ENCODE measurements at places on chromosomes 11 and 22. TPM values are rescaled to one million over a fixed set of nuclear protein-coding genes. Genes with fewer than 3 reads are reported as not detected.

- peak; percentile 20 for DNase-seq
Observed at GRCh38 chr22:46742576-46743221, 4.6 kb upstream of the CERK start.

DNA sequence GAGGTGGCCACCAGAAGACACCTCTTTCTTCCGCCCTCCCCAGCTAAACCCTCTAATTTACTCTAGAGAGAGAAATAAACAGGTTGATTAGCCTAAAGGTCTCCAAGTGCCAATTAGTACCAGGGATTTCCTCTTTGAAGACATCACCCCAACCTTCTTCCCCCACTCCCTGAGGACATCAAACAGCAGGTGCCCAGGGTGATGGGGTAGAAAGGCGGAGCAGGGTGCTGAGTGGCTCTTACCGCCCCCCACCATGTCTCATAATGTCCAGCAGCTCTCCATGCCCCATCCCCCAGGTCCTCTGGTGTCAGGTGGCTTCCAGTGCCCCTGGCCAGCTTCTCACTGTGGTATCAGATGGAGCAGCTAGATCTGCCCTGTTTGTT is 5.3 kb upstream of the GNAZ start:
- DNase-seq = no peak

GRCh38 chr11:1652771-1653540 is 23.4 kb downstream of the KRTAP5-5 start:
- peak; percentile 83 for DNase-seq

DNA sequence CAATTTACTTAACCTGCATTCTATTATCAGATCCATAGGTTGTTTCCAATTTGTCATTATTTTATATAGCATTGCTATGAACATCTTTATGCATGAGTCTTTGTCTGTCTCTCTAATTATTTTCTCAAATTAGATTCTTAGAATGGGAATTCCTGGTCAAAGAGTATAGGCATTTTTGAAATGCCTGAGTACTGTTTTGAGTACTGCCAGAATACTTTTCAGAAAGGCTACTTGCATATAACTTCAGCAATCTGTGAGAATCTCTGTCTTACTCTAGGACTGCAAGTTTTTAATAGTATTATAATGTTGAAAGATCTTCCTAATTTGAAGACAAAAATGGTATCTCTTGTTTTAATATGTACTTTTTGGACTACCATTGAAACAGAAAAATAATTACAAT is 56.6 kb downstream of the KCNC1 start:
- no peak for DNase-seq

DNA sequence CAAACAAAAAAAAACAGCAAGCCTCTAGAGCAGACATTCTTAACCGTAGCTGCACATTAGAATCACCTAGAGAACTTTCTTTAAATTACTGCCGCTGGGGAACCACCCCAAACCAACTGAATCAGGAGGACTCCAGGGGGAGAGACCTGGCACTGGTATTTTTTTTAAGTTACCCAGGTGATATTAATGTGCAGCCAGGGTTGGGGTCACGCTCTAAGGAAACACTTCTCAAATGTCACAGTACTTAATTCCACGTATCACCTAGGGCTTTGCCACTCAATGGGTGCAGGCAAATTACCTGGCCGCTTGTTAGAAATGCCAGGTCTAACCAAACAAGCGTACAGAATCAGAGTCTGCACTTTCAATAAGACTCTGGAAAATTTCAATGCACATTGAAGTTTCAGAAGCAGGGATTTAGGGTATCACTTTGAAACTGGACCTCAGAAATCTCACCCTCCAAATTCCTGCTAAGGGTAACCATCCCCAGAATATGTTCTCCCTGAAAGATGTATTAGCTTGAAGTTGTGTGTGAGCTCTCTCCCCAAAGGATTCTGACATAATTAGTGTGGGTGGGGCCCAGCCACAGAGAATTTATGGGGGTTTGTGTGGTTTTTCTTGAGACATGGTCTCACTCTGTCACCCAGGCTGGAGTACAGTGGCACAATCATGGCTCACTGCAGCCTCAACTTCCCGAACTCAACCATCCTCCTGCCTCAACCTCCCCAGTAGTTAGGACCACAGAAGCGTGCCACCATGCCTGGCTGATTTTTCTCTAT is 12.7 kb upstream of the ISX start:
- no peak for DNase-seq

- DNase-seq = no peak
Observed at GRCh38 chr22:26763633-26764361, 106.4 kb downstream of the MIAT start.

DNA sequence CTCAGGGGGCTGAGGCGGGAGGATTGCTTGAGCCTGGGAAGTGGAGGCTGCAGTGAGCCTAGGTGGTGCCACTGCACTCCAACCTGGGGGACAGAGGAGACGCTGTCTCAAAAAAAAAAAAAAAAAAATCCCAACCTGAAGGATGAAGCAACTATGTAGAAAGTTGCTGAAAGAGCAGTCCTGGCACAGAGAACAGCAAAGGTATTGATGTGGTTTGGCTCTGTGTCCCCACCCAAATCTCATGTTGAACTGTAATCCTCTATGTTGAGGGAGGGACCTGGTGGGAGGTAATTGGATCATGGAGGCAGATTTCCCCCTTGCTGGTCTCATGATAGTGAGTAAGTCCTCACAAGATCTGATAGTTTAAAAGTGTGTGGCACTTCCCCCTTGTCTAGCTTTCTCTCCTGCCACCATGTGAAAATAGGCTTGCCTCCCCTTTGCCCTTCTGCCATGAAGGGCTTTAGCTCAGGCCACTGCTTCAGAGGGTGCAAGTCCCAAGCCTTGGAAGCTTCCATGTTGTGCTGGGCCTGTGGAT is 10.7 kb upstream of the SERPING1 start:
- DNase-seq = no peak

GRCh38 chr11:75504501-75504900 is 21.2 kb downstream of the GDPD5 start:
- no peak for DNase-seq

DNA sequence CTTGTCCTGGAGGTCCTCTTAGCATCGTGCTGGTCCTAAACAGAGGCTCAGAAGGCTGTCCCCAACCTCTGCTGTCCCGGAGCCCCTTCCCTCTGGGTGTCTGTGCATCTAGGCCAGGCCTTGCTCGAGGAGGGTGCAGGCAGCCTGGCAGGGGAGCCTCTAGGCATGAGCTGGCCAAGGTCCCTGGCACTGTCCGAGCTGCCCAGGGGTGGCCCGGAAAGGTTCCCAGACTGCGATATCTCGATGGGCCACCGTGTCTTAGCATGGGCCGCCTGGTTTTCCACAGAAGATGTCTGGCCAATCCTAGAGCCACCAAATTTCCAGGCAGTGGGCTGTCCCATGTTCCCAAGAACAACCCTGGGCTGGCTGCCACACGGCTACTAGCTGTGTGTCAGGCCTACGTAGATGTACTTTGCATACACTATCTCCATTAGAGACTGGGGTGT is 24.6 kb upstream of the SMIM38 start:
- peak; percentile 72 for DNase-seq

DNA sequence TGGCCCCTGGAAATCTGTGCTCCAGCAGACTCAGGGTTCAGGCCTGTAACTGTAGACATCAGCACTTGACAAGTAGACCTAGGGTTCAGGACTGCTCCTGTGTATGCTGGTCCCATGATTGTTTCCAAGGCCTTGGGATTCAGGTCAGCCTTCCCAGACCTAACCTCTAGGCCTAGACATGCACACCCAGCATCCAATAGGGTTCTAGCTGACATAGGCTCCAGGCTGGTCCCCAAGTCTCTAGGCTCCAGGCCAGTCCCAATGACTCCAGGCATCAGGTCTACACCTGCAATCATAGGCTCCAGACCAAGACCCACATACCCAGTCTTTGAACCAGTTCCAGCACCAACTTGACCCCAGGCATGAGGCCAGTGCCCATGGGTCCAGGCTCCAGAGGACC is 166.2 kb upstream of the GRIA4 start:
- DNase-seq = no peak

DNA sequence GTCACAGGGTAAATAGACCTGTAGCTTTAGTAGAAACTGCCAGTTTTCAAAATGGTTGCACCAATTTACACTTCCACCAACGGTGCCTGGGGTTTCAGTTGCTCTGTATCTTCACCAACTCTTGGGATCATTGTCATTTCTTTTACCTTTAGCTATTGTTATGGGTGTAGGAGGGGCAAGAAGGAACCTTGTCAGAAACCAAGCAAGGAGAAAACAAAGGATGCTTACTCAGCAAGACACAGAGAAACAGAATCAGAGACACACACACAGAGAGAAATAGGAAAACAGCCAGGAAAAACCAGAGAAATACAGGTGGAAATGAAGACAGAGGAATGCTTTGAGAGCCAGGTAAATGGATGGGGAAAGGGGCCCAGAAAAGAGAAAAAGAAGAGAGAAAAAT is 367.6 kb downstream of the MIAT start:
- DNase-seq = no peak

DNA sequence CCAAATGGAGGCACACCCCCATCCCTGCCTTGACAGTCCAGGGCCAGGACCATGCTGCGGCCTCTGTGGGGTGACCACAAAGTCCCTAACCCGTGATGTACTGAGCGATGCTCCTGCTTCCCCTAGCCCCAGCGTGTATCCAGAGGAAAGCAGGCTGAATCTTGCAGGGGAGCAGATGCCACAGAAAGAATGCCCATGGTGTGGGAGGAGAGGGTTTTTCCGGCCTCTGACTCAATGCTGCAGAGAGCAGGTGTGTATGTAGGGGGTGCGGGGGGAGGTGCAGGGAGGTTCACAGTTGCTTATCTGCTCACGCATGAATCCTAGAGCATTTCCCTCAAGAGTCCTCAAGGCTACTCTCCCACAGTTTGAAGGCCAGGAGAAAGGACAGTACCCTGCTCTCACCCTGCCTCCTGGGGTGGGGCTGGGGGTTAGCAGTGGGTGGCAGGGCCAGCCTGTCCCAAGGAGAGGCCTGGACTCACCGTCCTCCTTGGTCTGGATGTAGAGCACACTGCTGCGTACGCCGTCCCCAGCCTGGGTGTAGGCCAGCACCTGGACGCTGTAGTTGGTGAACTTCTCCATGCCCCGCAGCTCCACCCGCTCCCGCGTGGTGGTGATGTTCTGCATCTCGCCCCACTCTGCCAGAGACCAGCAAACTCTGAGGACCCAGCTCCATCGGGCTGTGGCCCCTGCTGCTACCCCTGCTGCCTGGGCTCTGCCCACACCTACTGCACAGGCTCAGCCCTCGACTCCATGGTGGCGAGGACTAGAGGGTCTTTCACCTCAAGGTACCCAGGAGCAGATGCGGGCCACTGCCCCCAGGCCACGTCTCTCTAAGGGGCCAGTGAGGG is 130.8 kb downstream of the CEP164 start:
- DNase-seq = no peak

- DNase-seq = no peak
Observed at GRCh38 chr22:31342389-31343140, 3.6 kb downstream of the PATZ1 start.

DNA sequence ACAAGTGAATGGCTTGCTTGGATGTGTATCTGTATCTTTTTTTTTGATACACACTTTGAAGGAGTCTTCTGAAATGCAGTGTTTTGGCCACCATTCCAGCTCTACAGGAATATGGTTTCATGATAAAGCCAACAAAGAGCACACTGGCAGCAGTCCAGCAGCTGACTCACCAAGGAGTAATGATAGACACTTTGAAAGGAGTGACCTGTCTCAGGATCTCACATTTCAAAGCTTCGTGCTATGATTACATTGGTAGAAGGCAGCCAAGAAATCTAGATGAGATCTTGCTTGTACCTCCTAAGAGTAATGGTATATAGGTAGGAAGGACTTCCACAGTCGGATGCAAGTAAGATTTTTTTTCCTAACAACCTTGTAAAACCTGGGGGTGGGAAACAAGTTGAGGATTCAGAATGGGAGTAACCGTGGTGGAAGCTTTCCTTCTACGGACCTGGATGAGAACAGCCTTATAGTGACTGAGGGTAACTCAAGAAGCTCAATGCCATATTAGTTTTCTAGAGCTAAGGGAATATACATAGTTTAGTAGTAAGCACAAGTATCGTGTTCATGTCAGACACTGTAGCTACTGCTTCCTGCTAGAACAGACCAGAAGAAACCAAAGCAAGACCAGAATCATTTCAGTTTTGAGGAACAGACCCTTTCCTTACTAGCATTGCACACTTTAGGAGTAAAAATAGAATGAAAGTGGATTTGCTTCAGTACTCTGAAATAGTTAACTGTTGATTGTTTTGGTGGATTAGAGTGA is 25.0 kb downstream of the MTMR3 start:
- peak; percentile 86 for DNase-seq

- no peak for DNase-seq
Observed at GRCh38 chr11:106047631-106048030, 25.6 kb upstream of the MSANTD4 start.

DNA sequence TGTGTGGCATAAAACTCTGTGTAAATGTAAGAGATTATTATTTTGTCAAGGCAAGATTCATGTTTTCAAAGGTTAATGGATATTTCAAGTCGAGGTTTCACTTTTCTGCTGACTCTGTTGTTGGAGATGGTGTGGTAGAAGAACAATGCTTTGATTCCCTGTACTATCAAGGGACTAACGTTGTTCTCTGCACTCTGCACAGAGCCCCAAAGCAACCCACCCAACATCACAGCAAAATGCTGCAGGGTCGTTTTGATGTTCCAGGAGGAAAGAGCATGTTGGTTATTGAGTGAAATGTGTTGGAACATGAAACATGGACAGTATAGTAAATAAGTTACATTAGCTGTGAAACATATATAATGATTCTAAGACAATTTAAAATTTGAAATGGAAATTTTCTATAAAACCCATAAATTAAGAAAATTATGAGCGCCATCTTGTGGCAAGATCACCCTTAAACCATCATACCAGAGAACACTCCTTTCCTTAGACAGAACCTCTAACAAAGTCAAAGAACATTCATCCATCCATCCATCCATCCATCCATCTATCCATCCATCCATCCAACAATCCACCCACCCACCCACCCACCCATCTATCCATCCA is 164.4 kb upstream of the ZBED5 start:
- DNase-seq = no peak

DNA sequence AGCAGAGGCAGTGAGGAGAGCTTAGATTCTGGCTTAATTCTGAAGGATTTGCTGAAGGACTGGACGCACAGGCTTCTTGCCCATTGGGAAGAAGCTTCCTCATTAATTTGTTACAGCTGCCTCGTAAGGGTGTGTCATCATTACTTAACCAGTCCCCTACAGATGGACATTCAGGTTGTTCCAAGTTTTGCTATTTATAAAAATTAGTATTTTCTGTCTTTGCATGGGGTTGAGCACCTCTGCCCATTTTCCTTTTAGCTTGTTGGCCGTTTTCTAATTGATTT is 38.1 kb downstream of the CAPN1 start:
- DNase-seq = no peak

GRCh38 chr22:42283278-42284201 is 13.1 kb upstream of the TCF20 start:
- peak; percentile 29 for DNase-seq

GRCh38 chr11:123233280-123233974 is 38.4 kb upstream of the CLMP start:
- no peak for DNase-seq

- peak; percentile 77 for DNase-seq
Observed at GRCh38 chr11:75476739-75477613, 44.0 kb upstream of the KLHL35 start.

- no peak for DNase-seq
Observed at GRCh38 chr11:20238712-20239111, 78.4 kb upstream of the DBX1 start.

GRCh38 chr11:60265373-60266214 is 14.9 kb upstream of the MS4A4A start:
- DNase-seq = no peak

The TMEM191C gene
- total RNA-seq = 0.74 TPM

The HIC2 gene
- total RNA-seq = 1.2 TPM

The DDTL gene
- 1.6 TPM for total RNA-seq

The SCO2 gene
- total RNA-seq = 1.3 TPM

The SEPTIN5 gene
- 152 TPM for total RNA-seq

The HSPB2 gene
- 37.0 TPM for total RNA-seq

The KCNQ1 gene
- 49.7 TPM for total RNA-seq

The POU2AF2 gene
- total RNA-seq = not detected

The TMEM132A gene
- total RNA-seq = 5.9 TPM

The ARRB1 gene
- total RNA-seq = 26.5 TPM
